Upper lobe of right lung (tissue), 1 donor: ENCODE measurements at places on chromosomes 5 and 9.

GRCh38 chr9:132762896-132763295 lies 92.6 kb downstream of the GTF3C4 start:
- DNase-seq: no peak
- H3K27me3 ChIP-seq: no peaks in the 10 kb centered on the region
- H3K27ac ChIP-seq: no peak overlapping the region
- H3K36me3 ChIP-seq: no peaks in the 10 kb centered on the region

DNA sequence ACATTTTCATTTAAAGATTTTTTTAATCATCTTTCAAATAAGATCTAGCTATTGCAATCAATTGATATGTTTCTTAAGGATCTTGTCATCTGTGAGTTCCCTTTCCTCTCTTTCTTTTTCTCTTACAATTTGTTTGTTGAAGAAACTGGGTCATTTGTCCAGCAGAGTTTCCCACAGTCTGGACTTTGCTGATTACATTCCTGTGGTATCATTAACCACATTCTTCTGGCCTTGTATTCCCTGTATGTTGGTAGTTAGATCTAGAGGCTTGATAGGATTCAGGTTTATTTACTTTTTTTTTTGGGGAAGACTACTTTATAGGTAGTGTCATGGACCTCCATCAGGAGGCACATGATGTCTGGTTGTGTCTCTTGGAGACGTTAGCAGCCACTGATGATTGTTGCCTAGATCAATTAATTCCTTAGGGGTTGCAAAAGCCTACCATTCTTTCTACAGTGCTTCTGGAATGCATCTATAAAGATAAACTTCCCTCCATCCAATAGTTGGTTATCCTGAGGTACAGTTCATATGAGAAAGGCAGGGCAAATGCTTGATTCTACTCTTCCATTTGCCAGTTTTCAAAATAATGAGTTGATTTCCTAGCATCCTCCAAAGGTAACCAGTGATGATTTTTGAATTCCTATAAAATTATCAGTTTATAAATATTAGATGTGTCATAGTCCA lies 14.3 kb downstream of the PDE8B start:
- H3K27me3 ChIP-seq: no peaks in the 10 kb centered on the region
- no peaks in the 10 kb centered on the region for H3K36me3 ChIP-seq
- H3K4me1 ChIP-seq: no peaks in the 10 kb centered on the region
- H3K27ac ChIP-seq: no peak overlapping the region

DNA sequence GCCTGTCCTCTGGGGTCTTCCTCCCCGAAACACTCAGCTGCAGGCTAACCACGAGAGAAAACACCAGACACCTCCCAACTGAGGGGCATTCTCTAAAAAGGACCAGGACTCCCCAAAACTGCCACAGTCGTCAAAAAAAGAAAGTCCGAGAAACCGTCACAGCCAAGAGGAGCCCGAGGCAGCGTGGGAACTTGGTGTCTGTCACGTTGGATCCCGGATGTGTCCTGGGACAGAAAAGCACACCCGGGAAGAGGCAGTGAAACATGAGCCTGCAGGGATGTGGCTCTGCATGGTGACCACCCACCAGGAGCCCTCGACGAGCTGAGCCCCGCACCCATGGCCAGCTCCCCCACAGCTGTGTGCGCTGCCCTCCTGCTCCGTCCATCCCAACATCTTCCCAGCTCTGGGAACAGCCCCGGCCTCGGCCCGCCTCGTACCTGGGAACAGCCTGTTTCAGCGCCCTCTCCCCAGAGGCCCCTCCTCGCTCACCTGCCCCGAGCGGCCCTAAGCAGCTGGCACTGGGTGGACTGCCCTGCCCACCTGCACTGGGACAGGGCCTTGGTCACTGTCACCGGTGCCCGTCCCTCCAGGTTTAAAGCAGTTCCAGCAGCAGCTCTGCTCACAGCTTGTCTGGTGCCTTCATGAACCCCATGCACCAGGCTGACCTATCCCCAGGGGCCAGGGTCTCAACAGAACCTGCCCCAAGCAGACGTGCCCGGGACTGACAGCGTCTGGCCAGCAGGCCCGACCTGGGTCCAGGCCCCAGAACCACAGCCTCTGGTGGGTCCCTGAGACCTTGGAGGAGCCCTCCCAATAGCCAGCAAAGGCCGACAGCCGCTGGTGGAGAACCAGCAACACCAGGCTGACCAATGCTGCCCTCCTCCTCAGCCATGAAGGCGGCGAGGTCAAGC lies 10.9 kb downstream of the SLC12A7 start:
- peaks cover 44% of the 10 kb centered on the region for H3K4me1 ChIP-seq
- H3K27ac ChIP-seq: no peak overlapping the region
- no peaks in the 10 kb centered on the region for H3K36me3 ChIP-seq
- no peak overlapping the region for H3K4me3 ChIP-seq
- no peak for DNase-seq

- H3K4me1 ChIP-seq: no peaks in the 10 kb centered on the region
- no peaks in the 10 kb centered on the region for H3K27me3 ChIP-seq
- H3K36me3 ChIP-seq: no peaks in the 10 kb centered on the region
- no peak overlapping the region for H3K27ac ChIP-seq
These were observed 62.5 kb upstream of the PTPN3 start for GRCh38 chr9:109560470-109561132.

GRCh38 chr9:10534850-10535249 lies 78.0 kb downstream of the PTPRD start:
- no peak overlapping the region for H3K4me3 ChIP-seq
- H3K27ac ChIP-seq: no peak overlapping the region
- no peaks in the 10 kb centered on the region for H3K36me3 ChIP-seq
- no peaks in the 10 kb centered on the region for H3K4me1 ChIP-seq
